Fibroblast of villous mesenchyme (primary cell): ENCODE measurements at places on chromosomes 11 and 22.

GRCh38 chr22:33329398-33329797 is 271.2 kb upstream of the SYN3 start:
- no peak for DNase-seq

- no peak for DNase-seq
Measured at GRCh38 chr11:33898957-33899356, 7.1 kb upstream of the LMO2 start.

DNA sequence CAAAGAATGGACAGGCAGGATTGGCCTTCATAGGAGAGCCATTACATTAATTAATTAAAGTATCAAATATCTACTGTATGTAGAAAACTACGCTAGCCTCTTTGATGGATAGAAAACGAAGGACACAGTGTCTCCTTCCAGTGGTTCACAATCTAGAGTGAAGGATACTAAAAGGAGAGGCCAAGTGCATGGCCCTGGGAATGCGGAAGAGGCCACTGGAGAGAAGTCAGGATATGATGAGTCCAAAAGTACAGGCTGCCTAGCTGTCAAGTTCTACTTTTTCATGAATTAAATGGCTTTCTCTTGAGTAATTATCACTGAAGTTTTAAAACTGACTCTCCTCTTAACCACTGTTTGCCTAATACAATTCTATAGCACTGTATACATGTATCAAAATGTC is 41.9 kb downstream of the ATG16L2 start:
- DNase-seq, result no peak

- no peak for DNase-seq
Measured at GRCh38 chr11:120254788-120255518, 15.0 kb downstream of the POU2F3 start.

- no peak for DNase-seq
Measured at GRCh38 chr11:60813324-60813723, 28.2 kb downstream of the MS4A10 start.

- peak; percentile 60 for DNase-seq
Measured at GRCh38 chr11:2781408-2782274, 81.8 kb upstream of the KCNQ1OT1 start.

- DNase-seq, result no peak
Measured at GRCh38 chr22:24066865-24067264, 55.8 kb downstream of the CABIN1 start.

- DNase-seq, result no peak
Measured at GRCh38 chr11:79259800-79260199, 181.0 kb downstream of the TENM4 start.

- no peak for DNase-seq
Measured at GRCh38 chr22:50577697-50577986, 585 bp downstream of the CPT1B start.

GRCh38 chr22:40204321-40205116 is 26.8 kb downstream of the TNRC6B start:
- peak; percentile 86 for DNase-seq

GRCh38 chr22:17985606-17986005 is 38.8 kb downstream of the MICAL3 start:
- DNase-seq, result no peak

DNA sequence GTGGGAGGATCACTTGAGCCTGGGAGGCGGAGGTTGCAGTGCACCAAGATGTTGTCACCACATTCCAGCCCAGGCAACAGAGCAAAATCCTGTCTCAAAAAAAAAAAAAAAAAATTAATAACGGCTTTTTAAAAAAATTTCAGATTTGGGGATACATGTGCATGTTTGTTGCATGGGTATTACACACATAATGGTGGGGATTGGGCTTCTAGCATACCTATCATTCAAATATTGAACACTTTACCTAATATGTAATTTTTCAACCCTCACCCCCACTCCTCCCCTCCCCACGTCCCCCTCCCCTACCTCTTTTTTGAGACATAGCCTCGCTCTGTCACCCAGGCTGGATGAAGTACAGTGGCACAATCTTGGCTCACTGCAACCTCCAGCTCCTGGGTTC is 40.1 kb downstream of the ABTB2 start:
- no peak for DNase-seq

DNA sequence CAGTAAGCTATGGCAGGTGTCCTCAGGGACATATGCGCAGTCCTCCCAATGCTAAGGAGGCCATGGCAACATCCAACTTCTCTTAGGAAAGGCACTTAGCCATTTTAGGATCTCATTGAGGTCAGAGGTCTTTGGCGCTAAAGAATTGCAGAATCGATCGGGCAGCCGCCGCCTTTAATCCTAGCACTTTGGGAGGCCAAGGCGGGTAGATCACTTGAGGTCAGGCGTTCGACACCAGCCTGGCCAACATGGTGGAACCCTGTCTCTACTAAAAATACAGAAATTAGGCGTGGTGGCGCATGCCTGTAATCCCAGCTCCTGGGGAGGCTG is 1.2 kb upstream of the CHID1 start:
- DNase-seq, result no peak

DNA sequence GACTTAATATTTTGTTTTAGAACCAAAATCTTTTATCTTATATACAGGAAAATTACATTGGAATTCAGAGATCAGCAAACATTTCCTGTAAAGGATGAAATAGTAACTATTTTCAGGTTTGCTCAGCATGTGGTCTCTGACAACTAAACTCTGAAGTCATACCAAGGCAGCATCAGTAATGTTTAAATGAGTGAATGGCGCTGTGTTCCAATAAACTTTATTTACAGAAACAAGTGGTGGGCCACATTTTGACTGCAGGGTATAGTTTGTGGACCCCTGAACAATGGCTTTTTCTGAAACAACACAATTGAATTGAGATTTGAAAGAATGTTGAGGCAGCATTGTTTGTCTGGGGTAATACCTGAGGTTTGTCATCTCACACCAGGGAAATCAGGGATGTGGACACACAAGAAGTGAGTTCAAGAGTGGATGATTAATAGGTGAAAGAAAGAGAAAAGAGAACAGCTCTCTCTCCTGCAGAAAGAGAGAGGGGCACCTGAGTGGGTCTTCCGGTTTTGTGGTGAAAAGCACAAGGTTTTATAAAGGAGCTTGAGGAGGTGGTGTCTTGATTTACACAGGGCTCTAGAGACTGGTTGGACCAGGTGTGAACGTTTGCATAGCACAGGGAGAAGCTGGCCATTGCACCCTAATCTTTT is 113.5 kb upstream of the VPREB1 start:
- no peak for DNase-seq

GRCh38 chr11:59641156-59641555 is 25.6 kb upstream of the OSBP start:
- DNase-seq, result no peak

DNA sequence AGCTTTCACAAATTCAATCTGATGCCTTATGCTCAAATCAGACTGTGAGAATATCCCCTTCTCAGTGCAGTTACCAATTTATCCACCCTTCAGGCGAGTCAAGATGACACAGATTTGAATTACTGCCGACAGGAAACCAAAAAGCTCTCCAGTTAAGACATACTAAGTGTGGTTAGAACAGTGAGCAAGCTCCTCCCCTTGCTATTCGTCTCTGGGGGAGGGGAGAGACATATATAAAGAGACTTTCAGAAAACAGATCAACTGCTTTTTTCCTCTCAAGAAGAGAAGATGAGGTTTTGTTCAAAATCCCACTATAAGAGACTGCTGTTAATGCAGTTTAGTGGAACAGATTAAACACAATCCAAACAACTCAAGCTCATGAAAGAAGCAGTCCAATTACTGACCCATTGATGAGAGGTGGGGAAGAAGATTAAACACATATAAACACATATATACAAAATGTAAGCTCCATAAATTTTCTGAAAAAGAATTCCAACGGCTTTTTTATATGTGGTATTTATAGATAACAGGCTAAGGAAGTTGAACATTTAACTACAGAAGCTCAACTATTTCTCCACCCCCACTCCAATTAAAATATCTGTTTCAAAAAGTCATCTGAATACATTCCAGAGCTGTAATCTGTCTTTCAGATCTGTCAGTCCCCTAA is 102.7 kb downstream of the MRTFA start:
- peak; percentile 91 for DNase-seq

- no peak for DNase-seq
Measured at GRCh38 chr11:8290081-8290810, 26.6 kb upstream of the LMO1 start.
